ENCODE measurements at places on chromosomes 13 and 19.
A peak's percentile ranks its signal among the peaks of the same experiment; 100 is the strongest.

DNA sequence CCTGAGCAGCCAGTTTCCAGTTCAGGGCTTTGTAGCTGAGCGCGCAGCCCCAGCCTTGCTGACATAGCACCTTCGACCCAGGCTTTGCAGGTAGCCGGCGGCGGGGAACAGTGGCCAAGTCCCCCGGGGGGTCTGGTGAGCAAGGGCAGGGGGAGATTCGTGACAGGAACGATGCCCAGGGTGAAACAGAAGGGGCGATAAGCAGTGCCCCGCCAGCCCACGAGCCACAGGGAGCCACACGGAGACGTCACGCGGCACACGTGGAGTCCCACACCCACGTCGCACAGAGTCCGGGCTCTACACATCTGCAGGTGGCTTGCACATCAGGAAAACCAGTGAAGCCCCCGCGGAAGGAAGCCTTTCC is 127.2 kb downstream of the SOX1 start:
- DNase-seq: no peak

GRCh38 chr13:93900731-93901130 is 578.8 kb downstream of the DCT start:
- no peak for DNase-seq

DNA sequence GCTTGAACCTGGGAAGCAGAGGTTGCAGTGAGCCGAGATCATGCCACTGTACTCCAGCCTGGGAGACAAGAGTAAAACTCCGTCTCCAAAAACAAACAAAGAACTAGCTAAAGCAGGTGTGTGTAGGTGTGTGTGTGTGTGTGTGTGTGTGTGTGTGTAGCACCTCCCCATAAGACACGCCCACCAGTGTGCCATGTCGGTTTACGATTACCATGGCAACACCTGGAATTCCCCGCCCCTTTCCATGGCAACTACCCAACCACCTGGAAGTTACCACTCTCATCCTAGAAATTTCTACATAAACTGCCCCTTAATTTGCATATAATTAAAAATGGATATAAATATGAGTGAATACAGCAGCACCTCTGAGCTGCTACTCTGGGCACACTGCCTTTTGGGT is 80.9 kb upstream of the ADGRE5 start:
- no peak for DNase-seq

GRCh38 chr13:44244288-44244687 is 129.3 kb upstream of the SERP2 start:
- DNase-seq: peak; percentile 53

GRCh38 chr13:73997964-73998363 is 136.2 kb downstream of the KLF12 start:
- DNase-seq: no peak

- no peak for DNase-seq
Observed at GRCh38 chr19:41784743-41785142, 11.6 kb upstream of the CEACAM3 start.

- DNase-seq: no peak
Observed at GRCh38 chr19:46935066-46935663, 74.4 kb downstream of the ARHGAP35 start.

- DNase-seq: no peak
Observed at GRCh38 chr19:1491849-1492170, 829 bp downstream of the REEP6 start.

DNA sequence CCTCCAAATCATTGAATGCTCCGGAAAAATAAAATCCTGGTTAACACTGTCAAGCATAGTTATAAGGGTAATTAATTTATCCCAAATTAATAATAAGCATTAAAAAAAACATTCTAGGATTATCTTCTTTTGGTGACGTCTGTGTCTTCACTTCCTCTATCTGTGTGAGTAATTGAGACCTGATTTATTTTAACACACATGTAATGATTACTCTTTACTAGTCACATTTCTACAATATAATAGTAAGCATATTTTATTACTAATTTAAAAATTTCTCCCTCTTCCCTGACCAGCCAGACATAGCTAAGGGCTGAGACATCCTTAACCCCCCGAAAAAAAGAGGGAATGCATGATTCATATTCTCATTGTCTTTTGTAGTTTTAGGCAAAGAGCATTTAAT is 2.3 kb downstream of the FNDC3A start:
- no peak for DNase-seq

DNA sequence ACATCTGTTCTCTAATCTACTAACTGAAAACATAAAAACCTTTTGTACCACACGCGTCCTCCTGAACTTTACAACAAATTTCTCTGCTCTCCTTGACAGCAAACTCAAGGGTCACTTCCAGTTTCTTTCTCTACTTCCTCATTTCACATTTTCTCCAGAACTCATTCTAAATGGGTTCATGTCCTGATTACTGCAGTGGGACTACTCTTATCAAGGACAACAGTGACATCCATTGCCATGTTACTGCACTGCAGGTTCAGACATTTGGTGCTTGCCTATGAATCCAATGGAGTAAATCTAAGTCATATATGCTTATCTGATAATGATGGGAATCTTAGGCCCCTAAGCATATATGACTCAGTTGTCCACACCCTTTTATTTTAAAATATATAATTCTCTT is 35.3 kb downstream of the FPR3 start:
- no peak for DNase-seq

- DNase-seq: no peak
Observed at GRCh38 chr13:90542959-90543505, 804.5 kb upstream of the MIR17HG start.

- DNase-seq: peak; percentile 23
Observed at GRCh38 chr19:48169578-48169938, 586 bp downstream of the LIG1 start.

DNA sequence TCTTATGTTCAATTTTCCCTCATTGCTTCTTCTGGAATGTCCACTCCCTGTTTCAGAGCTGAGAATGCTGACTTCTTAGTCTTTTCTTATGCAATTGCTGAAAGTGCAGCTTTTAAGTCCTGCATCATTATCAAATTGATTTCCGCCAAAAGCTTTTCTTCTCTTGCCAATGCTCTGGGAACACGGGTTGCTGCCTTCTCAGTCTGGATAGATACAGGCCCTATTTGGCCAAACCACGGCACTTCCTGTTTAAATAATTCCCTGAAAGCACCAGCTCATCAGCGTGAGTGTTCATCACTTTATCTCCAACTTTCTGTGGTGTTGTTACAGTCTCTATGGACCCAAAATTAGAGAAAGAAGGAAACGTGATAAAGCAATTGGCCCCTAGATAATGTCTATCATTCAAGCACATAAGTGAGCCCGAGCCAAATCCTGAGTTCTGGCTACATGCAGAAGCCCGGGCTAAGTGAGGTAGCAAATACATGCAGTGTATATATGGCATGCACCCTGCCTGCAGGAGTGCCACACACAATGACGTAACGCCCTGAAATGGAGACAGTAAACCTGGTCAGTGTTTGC is 85.7 kb downstream of the CYSLTR2 start:
- DNase-seq: no peak

DNA sequence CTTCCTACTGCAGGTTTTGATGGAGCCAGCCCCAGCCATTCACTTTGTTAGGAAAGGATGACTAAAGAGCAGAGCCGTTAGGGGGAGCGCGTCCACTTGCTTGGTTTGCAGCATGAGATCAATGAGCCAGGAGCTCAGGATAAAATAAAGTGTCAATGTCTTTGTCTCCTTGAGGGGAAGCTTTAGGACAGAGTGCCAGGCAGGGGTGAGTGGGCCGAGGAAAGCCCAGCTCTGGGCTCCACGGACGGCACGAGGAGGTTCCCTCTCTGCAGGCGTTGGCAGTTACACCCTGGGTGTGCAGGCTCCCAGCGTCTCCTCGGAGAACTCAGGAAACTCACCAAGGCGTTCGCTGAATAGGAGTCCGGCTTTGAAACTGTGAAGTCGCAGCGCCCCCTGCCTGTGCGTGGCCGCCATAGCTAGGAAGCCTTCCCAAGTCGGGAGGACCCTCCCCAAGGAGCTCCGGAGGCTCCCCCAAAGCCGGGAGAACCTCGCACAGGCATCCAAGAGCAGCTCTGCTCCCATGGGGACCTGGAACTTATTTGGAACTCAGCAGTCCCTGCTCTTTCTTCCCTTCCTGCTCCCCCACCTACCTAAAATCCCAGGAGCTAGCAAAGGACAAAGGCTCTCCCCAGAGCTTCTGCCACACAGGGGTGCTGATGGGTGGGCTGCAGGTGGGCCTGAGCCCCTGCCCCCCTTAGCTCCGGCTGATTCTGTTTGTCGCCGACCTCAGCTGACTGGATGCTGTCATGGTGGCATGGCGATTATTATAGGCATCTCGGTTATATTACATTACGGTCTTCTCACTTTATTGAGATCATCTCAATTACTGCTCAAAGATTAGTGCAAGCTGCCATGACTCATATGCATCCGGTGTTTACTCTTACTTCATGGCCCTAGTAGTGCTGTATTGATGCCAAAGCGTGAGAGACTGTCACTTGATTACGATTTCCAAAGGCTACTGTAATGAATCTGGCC is 34.4 kb downstream of the GSX1 start:
- DNase-seq: peak; percentile 73

- no peak for DNase-seq
Observed at GRCh38 chr13:105276571-105276970, 1258.9 kb downstream of the EFNB2 start.

DNA sequence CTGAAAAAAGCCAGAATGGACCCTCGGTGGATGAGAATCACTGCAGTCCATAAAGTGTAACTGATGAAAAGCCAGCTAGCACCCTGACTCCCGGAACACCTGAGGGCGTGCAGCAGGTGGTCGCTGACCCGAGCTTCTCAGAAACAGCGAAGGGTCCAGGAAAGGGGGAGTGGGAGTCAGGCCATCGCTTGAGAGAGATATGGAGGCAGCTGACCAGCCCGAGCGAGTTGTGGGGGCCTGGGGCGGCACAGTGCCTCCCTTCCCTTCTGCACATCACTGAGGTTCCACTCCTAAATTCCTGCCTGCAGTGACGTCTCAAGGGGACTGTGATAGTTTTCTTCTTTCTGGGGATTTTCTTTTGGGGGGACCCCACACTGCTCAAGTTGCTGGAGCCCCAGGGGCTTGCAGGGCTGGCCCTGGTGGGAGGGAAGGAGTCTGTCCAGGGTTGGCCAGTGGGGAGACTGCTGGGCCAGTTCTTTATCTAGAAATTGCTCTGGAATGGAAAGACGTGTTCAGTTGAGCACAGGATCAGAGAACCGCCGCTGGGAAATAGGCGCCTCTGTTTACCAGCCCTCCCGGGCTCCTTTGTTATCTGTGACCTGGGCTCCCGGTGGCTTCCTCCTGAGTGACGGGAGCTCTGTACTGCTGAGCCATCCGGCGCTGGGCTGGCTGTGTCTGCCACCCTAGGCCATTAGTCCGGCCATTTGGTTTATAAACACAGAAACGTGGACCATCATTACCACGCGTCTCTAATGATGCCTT is 71.3 kb downstream of the RAB20 start:
- DNase-seq: no peak

DNA sequence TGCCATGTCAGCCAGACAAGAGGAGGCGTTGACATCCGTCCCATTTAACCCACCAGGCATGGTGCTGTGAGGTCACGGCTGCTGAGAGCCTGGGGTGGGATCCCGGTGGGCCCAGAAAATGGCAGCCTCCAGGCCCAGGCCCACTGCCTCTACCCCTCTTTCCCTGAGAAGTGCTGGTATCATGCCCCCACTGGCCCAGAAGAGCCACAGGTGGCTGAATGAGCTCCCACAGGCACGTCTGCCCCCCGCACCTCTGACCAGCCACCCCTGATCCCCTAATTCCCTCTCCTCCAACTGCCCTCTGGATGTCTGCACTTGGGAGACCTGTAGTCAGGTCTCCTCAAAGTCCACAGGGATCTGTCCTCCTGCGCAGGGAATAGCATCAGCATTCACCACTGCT is 37.3 kb upstream of the KCTD15 start:
- no peak for DNase-seq

DNA sequence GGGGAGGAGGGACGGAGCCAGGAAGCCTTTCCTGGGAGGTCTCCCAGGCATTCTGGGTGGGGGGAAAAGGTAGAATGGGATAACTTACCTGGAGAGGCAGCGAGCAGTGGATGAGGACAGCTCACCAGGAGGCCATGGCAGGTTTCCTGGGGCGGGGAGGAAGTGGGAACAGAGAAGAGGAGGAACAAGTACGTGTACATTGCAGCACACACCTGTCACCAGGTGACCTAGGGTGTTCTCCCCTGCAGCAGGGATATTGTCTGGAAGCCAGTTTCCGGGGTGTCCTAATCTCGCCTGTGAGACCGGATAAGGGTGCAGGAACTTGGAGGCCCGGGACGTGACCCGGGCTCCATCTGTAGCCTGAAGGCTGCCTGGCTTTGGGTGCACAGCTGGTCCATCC is at the start of gene FUT3:
Gene FUT3 (minus strand): TSS at position 148 of the 400 bp plus-strand sequence.
- no peak for DNase-seq

GRCh38 chr13:101170306-101170705 is 246.0 kb downstream of the NALCN start:
- no peak for DNase-seq

DNA sequence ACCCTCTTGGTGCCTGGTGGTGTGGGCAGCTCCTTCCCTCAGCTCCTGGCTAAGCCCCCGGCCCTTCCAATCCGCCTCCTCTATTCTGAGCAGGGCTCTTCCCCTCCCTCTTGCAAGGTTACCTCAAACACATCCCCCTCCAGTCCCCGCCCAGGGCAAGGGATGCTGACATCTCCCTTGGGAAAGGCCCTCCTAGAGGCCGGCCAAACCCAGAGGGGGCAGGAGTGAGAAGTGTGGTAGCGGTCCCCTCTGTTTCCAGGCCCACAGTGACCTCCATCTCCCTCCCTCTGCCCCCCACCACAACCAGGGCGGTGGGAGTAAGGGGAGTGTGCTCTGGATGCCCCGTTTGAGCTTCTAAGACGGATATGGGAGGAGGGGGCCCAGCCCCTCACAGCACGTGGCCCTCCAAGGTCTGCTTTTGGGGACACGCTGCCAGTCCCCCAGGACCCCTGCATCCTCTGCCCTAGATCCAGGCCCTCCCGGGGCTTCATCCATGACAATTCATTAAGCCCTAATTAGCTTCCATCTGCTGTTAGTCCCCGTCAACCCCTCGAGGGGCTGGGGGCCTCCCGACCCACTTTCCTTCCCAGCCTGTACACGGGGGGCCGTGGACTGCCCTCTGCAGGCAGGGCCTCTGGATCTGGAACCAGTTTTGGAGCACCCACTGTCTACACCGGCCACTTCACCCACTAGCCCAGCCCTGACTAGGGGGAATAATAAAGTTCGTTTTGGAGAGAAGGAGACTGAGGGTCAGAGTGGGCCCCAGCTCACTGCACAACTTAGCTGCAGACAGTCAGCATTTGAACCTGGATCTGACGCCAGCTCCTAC is 2.3 kb downstream of the LINGO3 start:
- no peak for DNase-seq

- DNase-seq: no peak
Observed at GRCh38 chr19:43731346-43731745, 15.5 kb downstream of the IRGC start.

DNA sequence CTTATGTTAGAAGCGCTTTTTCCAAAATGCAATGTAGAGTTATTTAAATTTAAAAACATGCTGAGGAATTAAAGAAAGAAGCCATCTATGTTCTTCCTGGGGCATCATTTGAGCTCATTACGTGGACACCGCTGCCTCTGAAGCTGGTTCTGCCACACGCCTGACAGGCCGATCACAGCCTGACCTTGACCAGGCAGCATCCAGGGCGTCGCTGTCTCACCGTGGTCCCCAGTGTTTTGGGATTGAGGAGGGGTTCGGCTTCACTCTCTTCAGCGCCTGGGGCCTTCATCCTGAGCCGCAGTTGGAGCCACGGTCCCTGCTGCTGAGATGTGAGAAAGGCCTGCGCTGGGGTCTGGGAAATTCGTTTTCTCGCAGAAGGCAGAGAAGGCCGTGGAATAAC is 64.0 kb downstream of the ATP11A start:
- no peak for DNase-seq

GRCh38 chr13:81658598-81659370 is 1317.9 kb upstream of the SPRY2 start:
- DNase-seq: no peak

Measured in amniotic stem cell (primary cell).